ENCODE measurements at places on chromosomes 1 and 21.

DNA sequence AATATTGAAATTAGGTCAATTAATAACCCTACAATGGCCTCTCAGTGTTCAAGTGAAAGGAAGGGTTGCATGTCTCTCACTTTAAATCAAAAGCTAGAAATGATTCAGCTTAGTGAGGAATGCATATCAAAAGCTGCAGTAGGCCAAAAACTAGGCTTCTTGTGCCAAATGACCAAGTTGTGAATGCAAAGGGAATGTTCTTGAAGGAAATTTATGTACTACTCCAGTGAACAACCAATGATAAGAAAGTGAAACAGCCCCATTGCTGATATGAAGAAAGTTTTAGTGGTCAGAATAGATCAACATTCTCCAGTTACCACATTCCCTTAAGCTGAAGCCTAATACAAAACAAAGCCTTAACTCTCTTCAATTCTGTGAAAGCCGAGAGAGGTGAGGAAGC, 10.0 kb downstream of the MAEL start:
- no peak for DNase-seq

- no peak for DNase-seq
These were observed 31.1 kb upstream of the HSD3B1 start for GRCh38 chr1:119475866-119476439.

DNA sequence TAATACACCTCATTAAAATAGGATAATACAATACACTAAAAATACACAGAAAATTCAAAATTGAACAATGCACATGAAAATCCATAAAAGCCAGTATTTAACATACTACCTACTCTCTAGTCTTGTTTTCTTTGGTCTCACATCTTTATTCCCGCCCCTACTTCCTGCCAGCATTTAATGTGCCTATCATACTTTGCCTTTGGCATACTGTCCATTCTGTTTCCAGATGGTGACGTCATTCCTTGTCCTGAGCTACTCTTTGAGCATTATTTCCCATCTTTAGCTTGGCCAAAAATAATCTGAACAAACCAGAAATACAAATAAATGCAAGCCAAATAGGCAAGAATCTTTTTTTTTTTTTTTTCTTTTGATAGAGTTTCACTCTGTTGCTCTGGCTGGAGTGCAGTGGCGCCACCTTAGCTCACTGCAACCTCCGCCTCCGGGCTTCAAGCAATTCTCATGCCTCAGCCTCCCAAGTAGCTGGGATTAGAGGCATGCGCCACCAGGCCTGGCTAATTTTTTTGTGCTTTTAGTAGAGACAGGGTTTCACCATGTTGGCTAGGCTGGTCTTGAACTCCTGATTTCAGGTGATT, 4.4 kb downstream of the HFM1 start:
- DNase-seq = peak; percentile 26

GRCh38 chr1:151524736-151525135, 13.5 kb downstream of the CGN start:
- no peak for DNase-seq

DNA sequence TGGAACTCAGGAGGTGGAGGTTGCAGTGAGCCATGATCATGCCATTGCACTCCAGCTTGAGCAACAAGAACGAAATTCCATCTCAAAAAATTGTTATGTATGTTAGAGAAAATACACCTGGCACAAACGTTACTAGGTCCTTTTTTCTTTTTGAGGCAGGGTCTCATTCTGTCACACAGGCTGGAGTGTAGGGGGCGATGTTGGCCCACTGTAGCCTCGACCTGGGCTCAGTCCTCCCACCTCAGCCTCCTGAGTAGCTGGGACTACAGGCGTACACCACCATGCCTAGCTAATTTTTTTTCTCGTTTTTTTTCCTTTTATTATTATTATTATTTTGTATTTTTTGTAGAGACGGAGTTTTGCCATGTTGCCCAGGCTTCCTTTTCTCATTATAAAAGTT, 4.4 kb downstream of the HAX1 start:
- DNase-seq = no peak

GRCh38 chr1:21638531-21639341, 30.4 kb downstream of the RAP1GAP start:
- peak; percentile 73 for DNase-seq

GRCh38 chr1:223707256-223708000, 4.9 kb upstream of the CAPN2 start:
- DNase-seq = peak; percentile 98

DNA sequence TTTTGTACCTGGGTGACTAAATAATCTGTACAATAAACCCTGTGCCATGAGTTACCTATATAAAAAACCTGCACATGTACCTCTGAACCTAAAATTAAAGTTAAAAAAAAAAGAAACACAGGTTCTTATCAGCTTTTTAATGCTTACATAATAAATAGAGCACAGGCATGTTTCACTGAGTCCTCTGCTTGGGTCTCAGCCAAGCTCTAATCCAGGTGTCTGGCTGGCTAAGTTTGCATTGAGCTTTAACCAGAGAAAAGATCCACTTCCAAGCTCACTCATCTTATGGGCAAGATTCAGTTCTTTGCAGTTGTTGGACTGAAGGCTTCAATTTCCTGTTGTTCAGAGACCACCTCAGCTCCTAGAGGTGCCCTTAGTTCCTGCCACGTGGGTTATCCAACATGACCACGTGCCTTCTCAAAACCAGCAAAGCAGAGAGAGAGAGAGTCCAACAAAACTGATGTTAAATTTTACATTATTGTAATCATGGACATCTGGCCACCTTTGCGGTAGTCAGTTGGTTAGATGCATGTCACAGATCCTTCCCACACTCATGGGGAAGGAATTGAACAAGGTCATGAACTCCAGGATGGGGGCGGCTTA, 68.2 kb upstream of the TMPRSS2 start:
- no peak for DNase-seq

- no peak for DNase-seq
These were observed 12.4 kb upstream of the PARP1 start for GRCh38 chr1:226420328-226420727.

- no peak for DNase-seq
These were observed 98.9 kb upstream of the RGS18 start for GRCh38 chr1:192059407-192059806.

DNA sequence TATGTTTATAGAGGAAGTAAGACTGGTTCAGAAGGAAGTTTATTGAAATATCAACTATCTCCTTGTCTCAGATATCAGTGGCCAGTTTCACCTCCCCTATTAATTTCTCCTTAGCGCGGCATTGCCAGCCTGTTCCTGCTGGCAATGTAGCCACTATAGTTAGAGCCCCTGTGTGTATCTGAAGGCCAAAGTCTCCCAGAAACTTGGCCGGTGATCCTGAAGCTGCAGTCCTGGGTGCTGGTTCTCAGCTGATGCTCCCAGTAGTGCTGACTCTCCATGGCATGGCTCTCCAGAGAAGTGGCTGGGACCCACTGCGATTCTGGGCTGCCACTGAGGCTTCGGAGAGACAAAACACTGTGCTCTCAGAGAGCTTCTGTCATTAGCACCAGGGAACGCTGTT, 59.9 kb downstream of the TNN start:
- DNase-seq = no peak

GRCh38 chr1:5349526-5349925, 642.7 kb downstream of the NPHP4 start:
- no peak for DNase-seq

DNA sequence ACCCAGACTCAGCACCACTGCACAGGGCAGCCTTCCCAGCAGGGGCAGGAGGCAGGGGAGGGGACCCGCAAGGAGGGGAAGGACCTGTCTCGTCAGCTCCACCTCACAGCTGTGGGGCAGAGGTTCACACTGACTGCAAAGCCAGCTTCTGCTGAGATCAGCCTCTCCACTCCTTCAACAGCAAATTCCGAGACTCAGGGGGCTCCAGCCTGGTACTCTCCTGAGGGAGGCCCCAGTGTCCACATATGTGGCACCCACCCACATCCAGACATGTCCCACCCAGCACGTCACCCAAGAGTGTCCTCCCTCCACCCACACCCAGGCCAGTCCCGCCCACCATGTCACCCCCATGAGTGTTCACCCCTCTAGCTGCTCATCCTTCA, 329.5 kb downstream of the NPHP4 start:
- no peak for DNase-seq

- peak; percentile 36 for DNase-seq
These were observed 229.2 kb downstream of the RHOU start for GRCh38 chr1:228964178-228965089.

- no peak for DNase-seq
These were observed 42.0 kb downstream of the COL6A1 start for GRCh38 chr21:46023555-46023954.

DNA sequence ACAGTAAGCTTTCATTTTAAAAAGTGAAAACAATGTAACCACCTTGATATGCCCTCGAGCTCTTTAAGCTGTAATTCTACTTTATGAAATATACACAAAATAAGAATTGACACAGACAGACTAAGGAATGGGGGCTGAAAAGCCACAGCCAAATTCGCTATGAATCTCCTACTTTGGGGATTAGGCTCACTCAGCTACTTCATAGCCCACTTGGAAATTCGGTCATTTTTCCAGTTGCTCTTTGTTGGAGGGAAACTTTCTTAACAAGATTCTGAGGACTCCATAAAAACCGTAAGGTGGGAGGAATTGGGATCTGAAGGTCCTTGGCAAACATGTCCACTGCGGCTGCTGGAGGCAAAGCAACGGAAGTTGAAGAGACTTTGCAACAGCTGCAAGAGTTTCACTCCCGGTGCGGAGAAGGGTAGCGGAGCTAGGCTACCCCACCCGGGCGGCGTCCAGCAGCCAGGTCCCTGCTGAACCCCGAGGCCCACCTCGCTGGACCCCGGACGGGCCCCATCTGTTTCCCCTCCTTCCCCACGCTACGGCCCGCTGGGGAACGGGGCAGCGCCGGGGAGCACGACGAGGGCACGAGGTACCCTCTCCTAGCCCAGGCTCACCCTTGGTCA, 634 bp downstream of the MYCBP start:
- peak; percentile 20 for DNase-seq

DNA sequence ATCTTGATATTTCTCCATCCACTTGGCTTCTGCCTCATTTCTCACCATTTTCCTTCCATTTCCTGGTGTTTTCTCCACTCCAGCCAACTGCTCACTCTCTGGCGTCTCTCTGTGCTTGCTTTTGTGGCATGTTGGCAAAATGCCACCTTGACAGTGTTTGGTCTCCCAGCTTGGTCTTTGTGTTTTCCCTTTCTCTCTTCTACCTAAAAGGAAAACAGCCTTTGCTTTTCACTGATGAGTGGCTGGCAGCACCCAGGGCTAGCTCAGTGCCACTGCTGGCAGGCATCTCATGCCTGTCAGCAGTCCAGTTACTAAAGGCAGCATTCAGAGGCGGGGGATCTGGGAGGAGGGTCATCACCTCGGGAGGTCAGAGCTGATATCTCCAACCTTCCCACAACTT, 55.3 kb upstream of the DSCAM start:
- DNase-seq = no peak

GRCh38 chr1:149965440-149965839, 28.8 kb upstream of the MTMR11 start:
- no peak for DNase-seq

- no peak for DNase-seq
These were observed 364.2 kb upstream of the ZP4 start for GRCh38 chr1:238254935-238255334.

DNA sequence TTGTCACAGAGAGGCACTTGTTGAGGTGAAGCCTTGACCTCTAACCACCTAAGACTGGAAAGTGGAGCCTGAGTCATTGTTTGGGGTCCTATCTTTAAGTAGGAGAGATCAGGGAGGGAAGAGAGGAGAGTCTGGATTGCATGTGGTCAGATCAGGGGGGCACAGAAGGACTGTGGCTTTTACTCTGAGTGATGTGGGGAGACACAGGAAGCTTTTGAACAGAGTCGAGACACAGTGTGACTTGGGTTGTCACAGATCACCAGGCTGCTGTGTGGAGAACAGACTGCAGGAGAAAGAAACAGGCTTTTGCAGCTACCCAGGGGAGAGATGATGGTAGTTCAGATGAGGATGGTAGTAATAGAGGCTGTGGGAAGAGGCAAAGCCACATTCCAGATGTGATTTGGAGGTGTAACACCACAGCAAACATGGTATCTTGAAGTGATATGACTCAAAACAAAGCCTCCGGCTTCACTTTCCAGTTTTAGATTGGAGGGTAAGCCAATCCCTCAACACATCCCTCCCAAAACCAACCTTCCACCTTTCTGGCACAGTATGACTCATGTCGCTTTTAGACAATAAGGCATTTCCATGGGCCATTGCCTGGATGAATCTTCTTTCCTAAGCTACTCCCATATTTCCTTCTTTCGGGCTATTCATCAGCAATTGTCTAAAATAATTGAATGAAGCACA, 125.8 kb upstream of the SLC44A3 start:
- no peak for DNase-seq

DNA sequence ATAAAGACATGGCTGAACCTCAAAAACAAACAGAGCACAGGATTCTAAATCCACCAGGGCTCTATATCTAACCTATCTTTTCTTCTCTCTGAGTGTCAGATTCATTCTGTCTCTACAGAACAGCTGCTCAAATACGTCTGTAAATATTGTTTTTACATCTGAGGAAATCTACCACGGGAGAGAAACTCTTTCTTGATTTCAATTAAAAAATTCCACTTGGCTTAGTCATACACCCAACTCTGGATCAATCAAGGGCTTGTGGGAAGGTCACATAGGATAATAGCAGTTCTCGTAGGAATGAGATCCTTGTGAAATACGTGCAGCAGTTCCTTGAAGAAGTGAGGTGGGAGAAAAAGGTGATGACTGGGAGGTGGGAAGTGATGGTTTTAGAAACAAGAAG, 1355.7 kb upstream of the ADGRL2 start:
- DNase-seq = no peak
